ENCODE measurements at places on chromosomes 11 and 22.

GRCh38 chr11:35359321-35360054 lies 59.9 kb downstream of the SLC1A2 start:
- no peak for DNase-seq

GRCh38 chr11:126640186-126640585 lies 284.7 kb downstream of the ST3GAL4 start:
- DNase-seq, result peak; percentile 18

- peak; percentile 83 for DNase-seq
These were observed 235.4 kb downstream of the METTL15 start for GRCh38 chr11:28343304-28344233.

GRCh38 chr11:116057000-116057399 lies 552.8 kb upstream of the CADM1 start:
- no peak for DNase-seq

- peak; percentile 8 for DNase-seq
These were observed 770.6 kb downstream of the FAM181B start for GRCh38 chr11:81963018-81963417.

DNA sequence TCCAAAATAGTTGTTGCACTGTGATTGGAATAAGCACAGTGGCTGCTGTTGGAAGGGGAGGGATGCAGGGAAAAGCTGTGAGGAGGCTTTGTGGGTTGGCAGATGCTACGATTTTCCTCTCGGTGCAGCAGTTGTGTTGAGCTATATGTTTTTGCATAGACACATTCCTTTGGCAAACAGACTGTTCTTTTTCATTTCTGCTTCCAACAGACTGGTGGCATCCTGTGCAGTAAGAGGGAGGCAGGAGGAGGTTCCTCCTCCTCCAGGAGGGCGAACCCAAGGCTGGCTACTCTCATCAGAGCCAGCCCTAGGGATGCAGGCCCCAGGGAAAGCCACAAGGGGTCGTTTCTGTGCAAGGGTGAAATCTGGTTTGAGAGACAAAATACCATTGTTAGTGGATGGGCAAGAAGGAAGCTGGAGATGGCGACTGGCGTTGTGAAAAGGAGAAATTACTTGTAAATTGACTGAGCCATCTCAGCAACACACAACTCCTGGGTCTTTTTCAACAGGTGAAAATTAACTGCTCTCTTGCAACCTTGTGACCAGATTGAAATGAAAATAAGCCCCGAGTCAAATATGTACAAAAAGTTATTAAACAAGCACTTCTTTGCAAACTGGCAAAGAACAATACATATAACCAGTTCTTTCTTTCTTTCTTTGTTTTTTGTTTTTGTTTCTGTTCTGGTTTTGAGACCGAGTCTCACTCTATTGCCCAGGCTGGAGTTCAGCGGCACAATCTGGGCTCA lies 26.5 kb upstream of the UBASH3B start:
- DNase-seq, result peak; percentile 79

DNA sequence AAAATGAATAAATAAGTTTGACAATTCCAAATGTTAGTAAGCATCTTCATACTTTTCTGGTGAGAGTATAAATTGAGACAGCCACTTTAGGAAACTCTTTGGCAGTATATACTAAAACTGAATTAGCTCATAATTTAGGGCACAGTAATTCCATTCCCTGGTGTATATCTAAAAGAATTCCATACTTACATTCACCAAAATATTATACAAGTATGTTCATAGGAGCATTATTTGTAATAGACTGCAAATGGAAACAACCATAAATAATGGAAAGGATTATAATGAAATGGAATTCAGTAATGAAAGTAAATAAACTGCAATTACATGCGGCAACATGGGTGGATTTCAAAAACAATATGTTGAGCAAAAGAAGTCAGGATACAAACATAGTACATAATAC lies 315.8 kb upstream of the LRRC4C start:
- no peak for DNase-seq

- peak; percentile 64 for DNase-seq
These were observed 10.8 kb upstream of the OR51D1 start for GRCh38 chr11:4626207-4627099.

- DNase-seq, result peak; percentile 89
These were observed 270.7 kb upstream of the SYN3 start for GRCh38 chr22:33328789-33329296.

DNA sequence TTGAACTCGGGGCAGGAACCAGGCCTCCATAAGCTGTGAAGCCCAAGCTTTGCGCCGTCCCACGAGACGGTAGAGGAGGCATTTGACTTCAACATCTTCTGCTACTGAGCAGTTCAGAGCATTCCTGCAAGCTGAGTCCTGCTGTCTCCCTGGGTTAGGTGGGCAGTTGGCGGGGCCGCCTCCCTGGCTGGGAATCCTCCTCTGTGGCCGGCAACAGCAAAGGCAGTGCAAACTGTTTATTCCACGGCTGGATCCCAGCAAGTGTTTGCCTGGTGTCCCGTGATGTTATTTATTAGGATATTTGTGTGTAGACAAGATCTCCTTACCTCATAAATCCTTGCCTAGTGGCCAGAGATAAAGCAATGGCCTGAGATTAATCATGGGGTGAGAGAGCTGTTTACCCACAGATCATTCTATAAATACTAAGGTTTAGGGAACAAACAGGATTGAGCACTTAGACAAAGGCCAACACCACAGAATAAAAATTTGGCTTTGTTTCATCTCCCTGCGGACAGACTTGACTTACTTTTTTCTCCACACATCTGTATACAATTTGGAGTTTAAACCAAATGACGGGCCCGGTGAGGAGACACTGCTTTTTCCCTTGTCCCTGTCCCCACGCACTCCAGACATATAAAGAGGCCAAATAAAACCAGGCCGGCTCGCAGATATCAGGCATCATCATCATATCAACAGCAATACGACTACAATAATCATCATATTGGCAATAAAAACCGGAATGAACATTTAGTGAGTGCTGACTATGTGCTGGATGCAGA lies 63.4 kb downstream of the NAT10 start:
- peak; percentile 34 for DNase-seq

- no peak for DNase-seq
These were observed 16.7 kb downstream of the PDE2A start for GRCh38 chr11:72657411-72658100.

GRCh38 chr11:132504501-132505041 lies 1027.7 kb downstream of the OPCML start:
- DNase-seq, result no peak

GRCh38 chr11:69299023-69299461 lies 5.1 kb downstream of the MYEOV start:
- DNase-seq, result no peak

DNA sequence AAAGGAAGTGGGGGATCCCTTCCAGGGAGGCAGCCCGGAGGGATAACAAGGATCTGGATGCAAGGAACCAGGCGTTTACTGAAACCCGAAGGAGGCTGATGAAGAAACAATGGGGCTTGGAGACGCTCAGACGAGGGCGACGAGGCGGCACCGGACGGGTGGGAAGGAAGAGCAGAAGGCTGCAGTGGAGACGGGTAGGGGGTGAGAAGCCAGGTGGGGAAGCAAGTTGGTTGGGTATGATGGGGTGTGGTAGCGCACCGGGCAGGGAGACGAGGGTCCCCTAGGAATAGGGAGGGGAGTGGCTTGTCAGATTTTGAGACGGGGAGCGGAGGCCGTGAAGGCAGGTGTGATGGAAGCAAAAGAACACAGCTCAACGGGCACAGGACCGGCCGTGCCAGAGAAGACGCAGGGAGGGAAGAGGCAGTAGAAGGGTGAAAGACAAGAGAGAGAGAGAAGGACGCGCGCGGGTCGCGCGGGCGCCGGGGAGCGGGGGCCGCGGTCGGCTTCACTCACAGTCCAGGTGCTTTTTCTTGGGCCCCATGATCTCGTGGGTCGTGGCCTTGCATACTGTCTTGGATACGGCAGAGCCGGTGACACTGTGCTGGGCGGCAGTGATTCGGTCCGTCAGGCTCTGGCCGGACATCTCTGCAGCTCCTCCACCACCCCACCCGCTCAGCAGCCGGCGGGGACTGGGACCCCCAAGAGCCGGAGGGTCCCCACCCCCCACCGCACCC lies 579 bp downstream of the PICALM start:
- DNase-seq, result no peak

- DNase-seq, result peak; percentile 20
These were observed 11.7 kb downstream of the LRP4 start for GRCh38 chr11:46906609-46907041.

GRCh38 chr22:48827904-48828555 lies 999.6 kb downstream of the BRD1 start:
- no peak for DNase-seq

GRCh38 chr11:67267188-67268080 lies 1.2 kb downstream of the GRK2 start:
- no peak for DNase-seq

DNA sequence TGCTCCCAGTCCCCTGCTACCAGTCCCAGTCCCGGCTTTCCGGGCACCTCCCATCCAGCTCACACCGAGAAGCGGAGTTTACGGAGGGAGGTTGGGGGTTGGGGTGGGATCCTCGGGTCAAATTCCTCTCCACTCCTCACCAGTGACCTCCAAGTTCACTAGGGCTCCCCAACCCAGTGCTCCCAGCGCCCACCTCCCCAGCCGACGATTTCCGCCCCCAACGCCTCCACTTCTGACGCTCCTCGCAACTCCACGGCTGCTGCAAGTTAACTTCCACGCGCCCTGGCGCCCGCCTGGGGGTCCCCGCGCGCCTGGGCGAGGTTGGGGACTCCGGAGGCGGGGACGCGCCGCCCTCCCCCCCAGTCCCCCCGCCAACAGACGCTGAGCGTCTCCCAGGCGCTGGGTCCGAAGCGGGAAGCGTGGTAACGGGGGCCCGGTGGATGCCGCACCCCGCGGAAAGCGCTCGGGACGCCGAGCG lies 526 bp downstream of the TPST2 start:
- peak; percentile 32 for DNase-seq

GRCh38 chr11:122128146-122128545 lies 12.1 kb upstream of the BLID start:
- DNase-seq, result no peak

- DNase-seq, result no peak
These were observed 85.4 kb downstream of the WNT7B start for GRCh38 chr22:45891471-45891995.

DNA sequence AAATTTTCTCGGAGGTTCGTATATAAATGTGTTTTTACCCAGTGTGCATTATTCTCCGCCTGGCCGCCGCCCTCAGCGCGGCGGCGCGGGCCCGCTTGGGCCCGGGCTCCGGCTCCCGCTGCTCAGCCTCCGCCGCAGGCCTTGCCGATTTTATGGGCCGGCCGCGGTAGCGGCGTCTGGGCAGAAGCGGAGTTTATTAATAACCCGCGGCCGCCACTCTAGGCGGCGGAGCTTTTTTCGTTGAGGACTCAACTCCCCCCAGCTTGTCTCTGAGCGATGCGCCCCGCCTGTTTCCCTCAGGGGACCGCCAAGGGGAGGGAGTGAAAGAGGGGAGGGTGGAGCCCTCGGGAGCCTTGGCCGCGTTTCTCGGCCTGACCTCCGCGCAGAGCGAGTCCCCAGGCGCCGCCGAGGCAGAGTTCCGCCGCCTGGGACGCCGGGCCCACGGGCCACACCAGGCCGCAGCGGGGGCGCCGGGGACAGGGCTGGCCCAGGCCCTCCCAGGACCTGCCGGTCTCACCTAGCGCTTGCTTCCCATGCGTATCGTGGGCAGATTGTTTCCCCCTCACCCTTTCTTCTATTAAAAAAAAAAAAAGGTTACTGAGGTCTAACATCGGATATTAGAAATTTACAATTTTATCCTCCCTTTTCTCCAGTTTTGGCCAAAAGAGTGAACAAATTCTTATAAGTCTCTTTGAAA lies 399 bp downstream of the ZNF143 start:
- DNase-seq, result peak; percentile 96

- no peak for DNase-seq
These were observed at the start of gene TH for GRCh38 chr11:2171591-2172003. TSS of gene TH (minus strand) at chr11:2171815. CDS start at chr11:2171786, 29 bp downstream.

- DNase-seq, result no peak
These were observed 38.7 kb upstream of the E2F8 start for GRCh38 chr11:19279451-19279850.

DNA sequence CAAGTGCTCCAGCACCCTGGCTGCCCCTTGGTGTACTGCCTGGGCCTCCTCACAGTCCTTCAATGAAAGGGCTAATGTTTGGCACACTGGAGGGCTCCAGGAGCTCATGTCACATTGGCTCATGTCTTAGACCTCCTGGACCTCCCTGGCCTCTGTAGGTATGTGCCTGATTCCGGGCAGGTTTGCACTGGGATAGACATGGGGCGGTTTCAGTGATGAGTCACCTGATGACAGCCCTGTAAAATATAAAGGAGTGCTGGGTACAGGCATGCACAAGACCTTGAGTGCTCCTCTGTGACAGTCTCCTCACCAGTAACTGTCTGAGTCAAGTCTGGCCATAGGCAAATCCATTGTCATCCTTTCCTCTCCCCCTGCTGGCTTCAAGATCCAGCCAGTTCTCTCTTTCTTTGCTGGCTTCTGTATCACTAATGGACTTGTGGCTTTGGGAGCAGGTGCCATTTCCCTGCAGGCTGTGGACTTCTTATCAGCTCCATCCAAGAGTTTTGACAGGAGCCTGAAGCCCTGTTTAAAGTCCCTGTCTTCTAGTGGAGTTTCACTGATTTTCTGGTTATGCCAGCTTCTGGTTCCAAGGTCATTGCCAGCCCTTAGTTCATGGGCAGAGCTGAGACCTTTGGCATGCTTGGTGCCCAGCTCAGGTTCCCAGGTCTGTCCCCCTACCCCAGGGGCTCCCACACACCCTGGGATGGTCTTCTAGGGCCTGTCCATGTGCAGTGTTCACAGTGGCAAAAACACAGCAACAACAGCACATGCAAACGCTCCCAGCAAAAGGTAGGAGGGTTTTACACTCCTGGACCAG lies 22.7 kb upstream of the P2RY2 start:
- peak; percentile 13 for DNase-seq

Data from fibroblast of skin of right biceps (primary cell).